OCI-LY7 (cell line): ENCODE measurements at places on chromosomes 2 and 18. TPM values are rescaled to one million over a fixed set of nuclear protein-coding genes. Genes with fewer than 3 reads are reported as not detected.

The LCT gene
- 0.09 and 0.15 TPM in 2 replicates for total RNA-seq

GRCh38 chr2:202577250-202578183 lies 57.3 kb upstream of the FAM117B start:
- DNase-seq = no peak

The LOXHD1 gene
- total RNA-seq = not detected in 2 replicates

The C2orf15 gene
- total RNA-seq = 1.3 and 2.1 TPM in 2 replicates

The CPLX4 gene
- total RNA-seq = not detected in 2 replicates

- DNase-seq = no peak
These were observed 444.3 kb downstream of the SLC4A3 start for GRCh38 chr2:220071696-220072095.

GRCh38 chr2:204973616-204974015 lies 428.3 kb downstream of the PARD3B start:
- DNase-seq = no peak

The GCG gene
- total RNA-seq = not detected in 2 replicates
